ENCODE measurements at places on chromosomes 13 and 19.

- no peak for DNase-seq
These were observed 79.4 kb upstream of the ZNF507 start for GRCh38 chr19:32265995-32266394.

GRCh38 chr13:80307401-80307987 lies 33.4 kb downstream of the SPRY2 start:
- no peak for DNase-seq

DNA sequence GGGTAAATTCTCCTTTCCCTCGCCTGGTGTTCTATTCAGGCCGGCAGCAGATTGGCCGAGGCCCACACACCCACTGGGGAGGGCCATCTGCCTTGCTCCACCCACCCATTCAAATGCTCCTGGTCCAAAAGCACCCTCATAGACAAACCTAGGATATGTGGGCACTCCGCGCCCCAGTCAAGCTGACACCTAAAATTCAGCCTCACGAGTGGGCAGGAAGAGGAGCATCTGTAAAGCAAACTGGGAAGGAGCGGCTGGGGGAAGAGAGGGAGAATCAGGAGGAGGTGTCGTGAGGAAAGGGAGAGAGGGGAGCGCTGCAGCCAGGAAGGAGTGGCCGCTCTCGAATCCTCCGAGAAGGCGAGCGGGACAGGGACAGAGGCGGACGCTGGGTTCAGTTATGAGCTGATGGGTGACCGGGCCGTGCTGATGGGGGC lies 136.9 kb downstream of the USP12 start:
- DNase-seq, result no peak

- no peak for DNase-seq
These were observed 6.2 kb upstream of the FUT3 start for GRCh38 chr19:5857203-5858081.

DNA sequence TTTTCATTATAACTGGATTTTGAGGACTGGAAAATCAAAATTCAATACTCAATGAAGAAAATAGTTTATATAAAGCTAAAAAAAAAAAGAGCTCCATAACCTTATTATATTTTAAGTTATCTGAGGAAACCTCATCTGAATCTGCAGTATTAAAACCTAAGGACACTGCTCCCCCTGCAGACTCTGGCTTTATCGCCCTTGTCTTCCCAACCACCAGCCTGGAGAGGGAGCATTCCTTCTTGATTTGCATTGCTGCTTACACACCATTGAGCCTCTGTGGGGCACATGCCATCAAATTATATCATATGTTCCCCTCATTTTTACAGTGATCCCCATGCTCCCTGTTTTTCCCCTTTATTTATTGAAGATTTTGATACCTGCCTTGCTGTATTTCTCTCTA lies 871.4 kb upstream of the GPC6 start:
- DNase-seq, result no peak

GRCh38 chr13:80924596-80924995 lies 583.7 kb upstream of the SPRY2 start:
- DNase-seq, result no peak

DNA sequence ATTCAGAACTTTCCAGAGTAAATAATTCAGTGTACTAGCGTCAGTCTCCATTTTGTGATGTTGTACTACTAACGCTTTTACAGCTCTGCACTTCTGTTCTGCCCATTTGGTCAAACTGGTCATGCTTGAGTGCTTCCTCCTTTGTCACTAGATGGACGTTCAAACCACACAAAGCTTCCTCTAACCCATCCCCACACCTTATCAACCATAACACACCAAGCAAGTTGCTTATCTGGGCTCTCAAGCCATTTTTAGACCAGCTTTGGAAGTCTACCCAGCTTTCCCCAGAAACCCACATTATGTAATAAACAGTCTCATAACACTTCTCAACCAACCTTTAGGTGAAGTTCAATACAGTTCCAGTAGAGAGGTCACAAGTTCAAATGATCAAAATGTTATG lies 2.3 kb upstream of the ZNF347 start:
- DNase-seq, result no peak

GRCh38 chr19:3346677-3347353 lies 19.6 kb upstream of the NFIC start:
- no peak for DNase-seq

DNA sequence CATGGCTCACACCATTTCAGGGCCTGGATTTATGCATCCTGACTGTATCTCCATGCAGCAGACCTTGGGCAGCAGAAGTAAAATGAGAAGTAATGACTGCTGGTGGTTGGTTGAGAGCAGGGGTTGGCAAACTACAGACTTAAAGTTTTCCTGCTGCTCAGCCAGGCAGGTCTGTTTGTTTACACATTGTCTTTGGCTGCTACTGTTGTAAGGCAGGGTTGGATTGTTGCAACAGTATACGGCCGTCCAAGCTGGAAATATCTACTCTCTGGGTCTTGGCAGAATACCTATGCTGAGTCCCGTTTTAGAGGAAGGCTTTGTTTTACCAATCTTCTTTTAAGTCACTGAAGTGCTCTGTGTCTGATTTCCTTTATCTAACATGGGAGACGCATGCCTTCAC lies 13.5 kb downstream of the SNRNP70 start:
- DNase-seq, result no peak

GRCh38 chr13:32659736-32660135 lies 73.5 kb downstream of the PDS5B start:
- DNase-seq, result no peak
